ENCODE measurements at places on chromosomes 7 and 10. TPM values are rescaled to one million over a fixed set of nuclear protein-coding genes. Genes with fewer than 3 reads are reported as not detected.

- H3K4me1 ChIP-seq, result peaks cover 3% of the 10 kb centered on the region
- no peaks in the 10 kb centered on the region for H3K27me3 ChIP-seq
- H3K4me3 ChIP-seq, result no peak overlapping the region
- DNase-seq, result no peak
- no peak overlapping the region for H3K27ac ChIP-seq
- no peaks in the 10 kb centered on the region for H3K36me3 ChIP-seq
Measured at GRCh38 chr10:110759523-110759922, 112.2 kb upstream of the PDCD4 start.

GRCh38 chr7:154409703-154410311 lies 357.6 kb downstream of the DPP6 start:
- H3K27ac ChIP-seq, result no peak overlapping the region
- DNase-seq, result peak; percentile 59
- no peaks in the 10 kb centered on the region for H3K36me3 ChIP-seq
- no peak overlapping the region for H3K4me3 ChIP-seq

CBX3 gene
- 253 TPM for total RNA-seq

TECPR1 gene
- 15.0 TPM for total RNA-seq

- no peaks in the 10 kb centered on the region for H3K4me1 ChIP-seq
- H3K36me3 ChIP-seq, result no peaks in the 10 kb centered on the region
- peaks cover 79% of the 10 kb centered on the region for H3K27me3 ChIP-seq
- H3K4me3 ChIP-seq, result no peak overlapping the region
Measured at GRCh38 chr10:288316-289200, 153.3 kb downstream of the ZMYND11 start.

Measured in K562 (cell line).